H9 (cell line): ENCODE measurements at places on chromosomes 3 and 15.

DNA sequence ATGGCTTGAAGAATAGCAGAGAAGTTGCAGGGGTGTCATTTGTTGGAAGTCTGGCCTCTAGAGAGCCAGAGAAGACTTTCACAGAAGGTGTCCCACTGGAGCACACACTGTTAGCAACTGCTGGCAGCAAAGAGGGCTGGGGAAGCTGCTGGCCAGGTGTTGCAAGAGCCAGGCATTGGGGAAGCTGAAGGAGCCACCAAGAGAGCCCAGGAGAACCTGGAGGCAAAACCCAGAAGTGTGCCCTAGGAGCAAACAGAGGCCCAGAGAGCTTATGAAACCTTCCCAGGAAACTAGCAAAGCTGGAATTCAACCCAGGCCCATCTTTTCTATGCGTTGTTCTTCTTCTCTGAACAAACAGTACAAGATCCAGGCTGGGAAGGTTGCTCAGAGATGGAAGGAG lies 132.7 kb upstream of the TRIM42 start:
- no peak for DNase-seq
- H3K27me3 ChIP-seq = no peaks in the 10 kb centered on the region
- no peaks in the 10 kb centered on the region for H3K36me3 ChIP-seq
- H3K4me1 ChIP-seq = no peaks in the 10 kb centered on the region
- no peak overlapping the region for H3K27ac ChIP-seq

DNA sequence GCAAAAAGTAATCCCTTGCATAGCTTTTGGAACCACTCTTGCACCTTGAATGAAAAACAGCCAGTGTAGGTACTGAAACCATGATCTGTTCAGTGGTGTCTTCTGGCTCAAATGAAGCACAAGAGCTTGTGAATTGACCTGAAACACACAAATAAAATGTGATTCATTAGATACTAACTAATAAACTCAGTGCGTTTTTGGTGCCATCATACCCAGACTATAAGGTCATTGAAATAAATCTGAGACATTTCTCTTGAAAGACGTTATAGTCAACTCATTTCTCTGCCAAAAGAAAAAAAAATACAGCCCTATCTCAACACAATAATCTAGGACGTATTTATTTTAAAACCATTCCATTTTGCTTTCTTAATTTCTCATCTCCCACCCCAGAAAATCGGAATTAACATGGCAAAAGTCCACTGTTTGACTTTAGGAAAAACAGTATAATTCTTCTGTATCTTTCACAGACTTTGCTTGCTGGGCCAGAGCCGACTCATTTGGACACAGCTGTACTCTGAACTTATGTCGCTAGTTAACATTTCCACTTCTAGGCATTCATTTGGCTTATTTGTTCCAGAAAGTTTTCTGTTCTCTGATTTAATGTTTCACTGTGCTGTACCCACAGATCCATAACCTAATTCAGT lies 284.9 kb upstream of the TBL1XR1 start:
- H3K4me3 ChIP-seq = no peak overlapping the region
- no peaks in the 10 kb centered on the region for H3K4me1 ChIP-seq
- H3K27me3 ChIP-seq = no peaks in the 10 kb centered on the region
- H3K36me3 ChIP-seq = peaks cover 1% of the 10 kb centered on the region; the same call in 1 of the 3 replicates
- DNase-seq = no peak
- H3K27ac ChIP-seq = no peak overlapping the region

- H3K4me3 ChIP-seq = no peak overlapping the region
- H3K27me3 ChIP-seq = no peaks in the 10 kb centered on the region; the same call in 1 of the 2 replicates
- H3K36me3 ChIP-seq = peaks cover 6% of the 10 kb centered on the region; the same call in 1 of the 2 replicates
- H3K4me1 ChIP-seq = peaks cover 3% of the 10 kb centered on the region; the same call in 1 of the 2 replicates
These were observed 1428.6 kb downstream of the ZPLD1 start for GRCh38 chr3:103863381-103863780.

DNA sequence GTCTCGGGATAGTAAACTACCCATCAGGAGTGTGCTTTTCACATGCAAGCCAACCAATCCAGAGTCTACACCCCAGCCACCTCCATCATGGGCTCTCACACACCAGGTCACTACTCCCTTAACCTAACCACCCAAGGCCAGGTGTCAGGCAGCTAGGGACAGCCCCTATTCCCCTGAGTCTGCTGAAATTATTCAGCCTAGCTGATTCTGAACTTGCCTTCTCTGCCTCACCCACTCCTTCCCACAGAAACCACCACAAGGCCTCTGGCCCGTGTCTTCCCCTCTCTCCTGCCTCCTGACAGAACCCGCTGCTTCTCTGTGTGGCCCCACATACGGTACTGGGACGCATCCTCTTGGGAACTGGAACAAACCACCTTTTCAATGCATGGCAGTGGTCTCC lies 82.1 kb downstream of the PCSK6 start:
- H3K4me3 ChIP-seq = no peak overlapping the region
- H3K4me1 ChIP-seq = no peaks in the 10 kb centered on the region
- H3K36me3 ChIP-seq = no peaks in the 10 kb centered on the region
- no peaks in the 10 kb centered on the region for H3K27me3 ChIP-seq
- no peak for DNase-seq
- H3K27ac ChIP-seq = no peak overlapping the region

DNA sequence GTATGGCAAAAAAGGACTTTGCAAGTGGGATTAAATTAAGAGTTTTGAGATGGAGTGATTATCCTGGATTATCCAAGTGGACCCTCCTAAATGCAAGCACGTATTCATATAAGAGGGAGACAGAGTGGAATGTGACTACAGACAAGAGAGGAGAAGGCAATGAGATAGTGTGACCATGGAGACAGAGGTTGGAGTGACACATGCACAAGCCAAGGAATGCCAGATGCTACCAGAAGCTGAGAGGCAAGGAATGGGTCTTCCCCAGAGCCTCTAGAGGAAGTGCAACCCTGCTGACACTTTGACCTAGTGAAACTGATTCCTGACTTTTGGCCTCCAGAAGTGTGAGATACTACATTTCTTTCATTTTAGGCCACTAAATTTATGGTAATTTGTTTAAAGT lies 117.2 kb downstream of the UACA start:
- H3K4me1 ChIP-seq = no peaks in the 10 kb centered on the region
- no peak overlapping the region for H3K4me3 ChIP-seq
- no peak overlapping the region for H3K27ac ChIP-seq
- no peaks in the 10 kb centered on the region for H3K36me3 ChIP-seq
- H3K27me3 ChIP-seq = no peaks in the 10 kb centered on the region
- no peak for DNase-seq

DNA sequence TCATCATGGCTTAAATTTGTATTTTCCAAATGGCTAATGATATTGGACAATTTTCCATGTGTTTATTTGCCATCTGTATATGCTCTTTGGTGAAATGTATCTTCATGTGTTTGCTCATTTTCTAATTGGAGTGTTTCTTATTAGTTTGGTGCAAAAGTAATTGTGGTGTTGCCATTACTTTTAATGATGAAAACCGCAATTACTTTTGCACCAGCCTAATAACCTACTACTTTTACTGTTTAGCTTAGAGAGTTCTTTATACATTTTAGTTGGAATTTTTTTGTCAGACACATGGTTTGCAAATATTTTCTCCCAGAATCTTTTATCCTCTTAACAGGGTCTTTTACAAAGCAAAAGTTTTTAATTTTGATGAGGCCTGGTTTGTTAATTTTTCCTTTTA lies 141.0 kb upstream of the AGTR1 start:
- no peaks in the 10 kb centered on the region for H3K27me3 ChIP-seq
- no peaks in the 10 kb centered on the region for H3K4me1 ChIP-seq
- H3K36me3 ChIP-seq = no peaks in the 10 kb centered on the region; the same call in 2 of the 3 replicates
- no peak for DNase-seq
- no peak overlapping the region for H3K27ac ChIP-seq
